ENCODE measurements at places on chromosomes 4 and X. TPM values are rescaled to one million over a fixed set of nuclear protein-coding genes. Genes with fewer than 3 reads are reported as not detected.
A peak's percentile ranks its signal among the peaks of the same experiment; 100 is the strongest.

DNA sequence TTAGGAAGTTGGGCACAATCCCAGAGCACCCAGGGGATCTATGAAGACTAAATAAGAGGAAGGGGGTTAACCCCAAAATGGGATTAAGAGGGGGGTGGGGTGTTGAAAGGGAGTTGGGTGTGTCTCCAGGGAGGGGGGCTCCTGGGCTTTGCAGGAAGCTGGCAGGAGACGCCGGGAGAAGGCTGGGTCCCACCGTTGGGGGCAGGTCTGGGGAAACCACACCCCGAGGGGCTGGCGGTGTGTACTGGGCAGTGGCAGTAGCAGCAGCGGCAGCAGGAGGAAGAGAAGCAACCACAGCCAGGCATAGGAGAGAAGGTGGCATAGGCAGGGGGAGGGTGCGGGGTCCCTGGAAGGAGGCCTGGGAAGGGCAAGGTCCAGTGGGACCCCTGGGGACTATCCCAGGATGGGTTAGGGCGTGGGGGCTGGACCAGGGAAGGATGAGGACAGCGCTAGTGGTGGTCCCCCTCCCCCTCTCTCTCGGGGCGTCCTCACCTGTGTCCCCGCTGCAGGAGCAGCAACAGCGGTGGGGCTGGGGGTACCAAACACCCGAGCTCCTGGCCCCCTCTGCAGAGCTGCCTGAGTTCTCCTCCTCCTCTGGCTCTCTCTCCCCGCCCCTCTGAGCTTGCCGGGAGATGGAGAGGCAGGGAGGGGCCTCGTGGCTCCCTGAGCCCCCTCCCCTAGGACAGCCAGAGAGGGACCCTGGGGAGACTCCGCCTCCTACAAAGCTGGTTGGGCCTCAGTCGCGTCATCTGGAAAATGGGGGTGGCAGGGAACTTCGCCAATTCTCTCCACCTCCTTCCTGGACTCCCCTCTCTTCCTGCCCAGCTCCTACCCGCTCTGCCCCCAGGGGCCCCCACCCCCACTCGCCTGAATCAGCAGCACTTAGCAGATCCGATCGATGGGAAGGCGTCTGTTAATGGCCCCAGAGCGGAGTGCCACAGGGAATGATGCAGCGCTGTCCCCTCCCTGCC is at the start of gene KCND1:
TSS of gene KCND1 (minus strand) at position 596 of the 971 bp plus-strand sequence. CDS start 1,573 bp downstream, outside the sequence.
- peaks cover 12% of the 10 kb centered on the region for H3K36me3 ChIP-seq
- peak within 1 kb of the TSS; percentile 66 for H3K4me3 ChIP-seq
- peak within 1 kb of the TSS; percentile 17 for H3K27ac ChIP-seq
- H3K4me1 ChIP-seq, result peaks cover 20% of the 10 kb centered on the region

CFAP99 gene
- not detected for total RNA-seq

- no peak overlapping the region for H3K4me3 ChIP-seq
- no peak for DNase-seq
- no peaks in the 10 kb centered on the region for H3K4me1 ChIP-seq
- H3K36me3 ChIP-seq, result no peaks in the 10 kb centered on the region
Observed at GRCh38 chr4:21083413-21083812, 383.2 kb downstream of the PACRGL start.

DNA sequence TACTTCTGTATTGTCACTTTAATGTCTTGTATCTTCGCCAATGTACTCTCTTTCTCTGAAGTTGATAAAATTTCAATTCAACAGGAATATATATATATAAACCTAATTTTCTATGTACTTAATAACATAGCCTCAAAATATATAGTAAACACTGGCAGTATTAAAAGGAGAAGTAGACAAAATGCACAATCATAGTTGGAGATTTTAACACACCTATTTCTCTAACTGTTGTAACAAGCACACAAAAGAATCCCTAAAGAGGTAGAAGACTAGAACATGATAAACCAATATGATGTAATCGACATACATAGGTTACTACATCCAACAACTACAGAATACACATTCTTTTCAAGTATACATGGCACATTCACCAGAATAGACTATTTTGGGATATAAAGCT is 65.5 kb downstream of the ZNF81 start:
- no peaks in the 10 kb centered on the region for H3K27me3 ChIP-seq
- no peaks in the 10 kb centered on the region for H3K4me1 ChIP-seq
- H3K36me3 ChIP-seq, result peaks cover 4% of the 10 kb centered on the region
- no peak overlapping the region for H3K4me3 ChIP-seq
- DNase-seq, result no peak

DNA sequence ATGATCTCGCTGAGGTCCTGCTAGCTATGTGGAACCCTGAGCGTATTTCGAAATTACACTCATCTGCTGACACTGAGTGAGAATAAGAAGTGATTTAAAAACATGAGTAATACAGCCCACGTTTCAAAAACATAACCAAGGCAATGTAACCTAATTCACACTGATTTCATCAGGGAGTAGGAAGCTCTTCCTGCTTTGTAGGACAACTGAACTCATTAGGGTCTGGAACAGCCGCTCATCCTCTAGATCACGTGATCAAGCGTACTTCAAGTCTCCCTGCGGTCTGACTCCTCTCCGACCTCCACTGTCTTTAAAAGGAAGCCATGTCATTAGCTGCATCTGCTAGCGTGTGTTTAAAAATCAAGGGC is 138.0 kb downstream of the NSUN7 start:
- H3K27ac ChIP-seq, result peak overlapping the region; percentile 57
- H3K4me1 ChIP-seq, result peaks cover 6% of the 10 kb centered on the region
- DNase-seq, result no peak
- no peaks in the 10 kb centered on the region for H3K27me3 ChIP-seq

CITED1 gene
- 0.68 TPM for total RNA-seq

RBBP7 gene
- total RNA-seq, result 142 TPM

- peak overlapping the region; percentile 92 for H3K27ac ChIP-seq
- peaks cover 5% of the 10 kb centered on the region for H3K36me3 ChIP-seq
- peak overlapping the region; percentile 58 for H3K4me3 ChIP-seq
- H3K27me3 ChIP-seq, result no peaks in the 10 kb centered on the region
- H3K4me1 ChIP-seq, result peaks cover 72% of the 10 kb centered on the region
- DNase-seq, result no peak
Observed at GRCh38 chr4:152956650-152957436, 20.7 kb downstream of the FHDC1 start.

SOD3 gene
- 22.9 TPM for total RNA-seq

ASB12 gene
- total RNA-seq, result 0.44 TPM

- H3K4me3 ChIP-seq, result no peak overlapping the region
- H3K27ac ChIP-seq, result no peak overlapping the region
- H3K4me1 ChIP-seq, result no peaks in the 10 kb centered on the region
- H3K27me3 ChIP-seq, result no peaks in the 10 kb centered on the region
Observed at GRCh38 chr4:182697094-182697493, 220.1 kb downstream of the DCTD start.

GRCh38 chr4:142549726-142550463 is 296.2 kb downstream of the INPP4B start:
- H3K4me3 ChIP-seq, result no peak overlapping the region
- H3K27me3 ChIP-seq, result no peaks in the 10 kb centered on the region

DNA sequence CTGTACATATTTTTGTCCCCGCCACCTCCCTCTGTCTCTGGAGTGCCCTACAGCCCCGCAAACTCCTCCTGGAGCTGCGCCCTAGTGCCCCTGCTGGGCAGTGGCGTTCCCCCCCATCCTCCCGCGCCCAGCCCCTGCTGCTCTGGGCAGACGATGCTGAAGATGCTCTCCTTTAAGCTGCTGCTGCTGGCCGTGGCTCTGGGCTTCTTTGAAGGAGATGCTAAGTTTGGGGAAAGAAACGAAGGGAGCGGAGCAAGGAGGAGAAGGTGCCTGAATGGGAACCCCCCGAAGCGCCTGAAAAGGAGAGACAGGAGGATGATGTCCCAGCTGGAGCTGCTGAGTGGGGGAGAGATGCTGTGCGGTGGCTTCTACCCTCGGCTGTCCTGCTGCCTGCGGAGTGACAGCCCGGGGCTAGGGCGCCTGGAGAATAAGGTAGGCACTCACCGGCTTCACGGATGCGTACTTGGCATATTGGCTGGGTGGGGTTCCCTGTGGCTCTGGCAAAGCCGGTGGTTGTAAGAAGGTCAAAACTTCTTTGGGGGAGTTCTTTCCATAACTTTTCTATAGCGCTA is 653 bp downstream of the HHIP start:
- no peaks in the 10 kb centered on the region for H3K36me3 ChIP-seq
- H3K4me3 ChIP-seq, result peak overlapping the region; percentile 97
- H3K4me1 ChIP-seq, result peaks cover 48% of the 10 kb centered on the region
- no peak for DNase-seq
- peak overlapping the region; percentile 89 for H3K27ac ChIP-seq

PRRG1 gene
- 10.8 TPM for total RNA-seq

GNPDA2 gene
- 17.9 TPM for total RNA-seq

MAOB gene
- 3.2 TPM for total RNA-seq

DNA sequence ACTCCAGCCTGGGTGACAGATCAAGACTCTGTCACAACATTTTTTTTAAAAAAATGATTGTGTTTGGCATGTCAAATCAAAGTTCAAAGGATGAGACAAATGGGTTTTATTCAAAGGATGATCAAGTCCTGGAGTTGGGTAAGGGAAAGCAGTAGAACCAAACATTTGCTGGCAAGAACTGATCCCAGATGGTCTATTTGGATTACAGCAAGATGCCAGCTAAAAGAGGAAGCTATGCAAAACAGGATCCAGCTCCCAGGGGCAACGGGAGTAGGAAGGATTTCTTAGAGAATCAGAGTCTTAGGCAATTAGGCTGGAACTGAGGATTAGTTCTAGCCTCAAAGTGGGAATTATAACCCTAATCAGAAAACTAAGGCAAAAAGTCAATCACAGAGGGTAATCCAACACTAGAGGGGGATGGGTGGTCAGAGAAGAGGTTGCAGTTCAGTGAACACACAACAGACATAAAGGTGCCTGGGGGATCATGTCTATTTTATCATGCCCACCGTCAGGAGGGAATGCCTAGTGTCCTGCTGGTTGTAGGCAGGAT is 133.0 kb upstream of the PLS3 start:
- H3K4me3 ChIP-seq, result no peak overlapping the region
- peaks cover 4% of the 10 kb centered on the region for H3K4me1 ChIP-seq
- no peaks in the 10 kb centered on the region for H3K27me3 ChIP-seq
- no peak for DNase-seq

CT45A3 gene
- not detected for total RNA-seq

MEPE gene
- not detected for total RNA-seq

- no peak for DNase-seq
- H3K4me3 ChIP-seq, result no peak overlapping the region
Observed at GRCh38 chrX:129793604-129794191, 13.9 kb downstream of the SASH3 start.

DNA sequence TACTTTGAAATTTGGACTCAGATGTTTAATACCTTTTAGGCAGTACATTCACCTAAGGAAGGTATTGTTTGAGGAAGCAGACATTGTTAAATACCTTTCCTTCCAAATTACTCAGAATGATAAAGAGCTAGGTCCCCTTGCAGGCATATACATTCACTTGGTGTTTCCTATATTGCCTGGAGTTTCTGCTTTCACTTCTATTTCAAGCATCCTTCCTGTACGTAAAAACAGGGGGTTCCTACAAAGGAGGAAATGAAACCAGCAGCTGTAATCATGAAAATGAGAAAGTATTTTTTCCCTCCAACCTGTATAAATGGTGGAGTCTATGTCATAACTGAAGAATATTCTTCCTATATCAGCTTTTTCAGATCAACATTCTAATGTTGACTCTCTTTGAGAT is 90.4 kb upstream of the RASGEF1B start:
- H3K4me1 ChIP-seq, result peaks cover 13% of the 10 kb centered on the region
- no peak overlapping the region for H3K27ac ChIP-seq
- H3K36me3 ChIP-seq, result no peaks in the 10 kb centered on the region
- DNase-seq, result no peak

MXRA5 gene
- 26.4 TPM for total RNA-seq

DNA sequence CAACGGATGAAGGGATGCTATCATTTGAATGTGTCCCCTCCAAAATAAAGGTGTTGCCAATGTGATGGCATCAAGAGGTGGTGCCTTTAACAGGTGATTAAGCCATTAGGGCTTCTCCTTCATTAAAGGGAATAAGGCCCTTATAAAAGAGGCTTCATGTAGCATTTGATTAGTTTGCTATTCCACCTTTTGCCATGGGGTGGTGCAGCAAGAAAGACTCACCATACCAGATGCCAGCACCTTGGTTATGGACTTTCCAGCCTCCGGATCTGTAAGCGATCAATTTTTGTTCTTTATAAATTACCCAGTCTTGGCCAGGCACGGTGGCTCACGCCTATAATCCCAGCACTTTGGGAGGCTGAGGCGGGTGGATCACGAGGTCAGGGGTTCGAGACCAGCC is 7.9 kb upstream of the SLC25A43 start:
- no peaks in the 10 kb centered on the region for H3K4me1 ChIP-seq
- no peak overlapping the region for H3K4me3 ChIP-seq
- H3K36me3 ChIP-seq, result no peaks in the 10 kb centered on the region
- no peak for DNase-seq
- H3K27me3 ChIP-seq, result no peaks in the 10 kb centered on the region

DNA sequence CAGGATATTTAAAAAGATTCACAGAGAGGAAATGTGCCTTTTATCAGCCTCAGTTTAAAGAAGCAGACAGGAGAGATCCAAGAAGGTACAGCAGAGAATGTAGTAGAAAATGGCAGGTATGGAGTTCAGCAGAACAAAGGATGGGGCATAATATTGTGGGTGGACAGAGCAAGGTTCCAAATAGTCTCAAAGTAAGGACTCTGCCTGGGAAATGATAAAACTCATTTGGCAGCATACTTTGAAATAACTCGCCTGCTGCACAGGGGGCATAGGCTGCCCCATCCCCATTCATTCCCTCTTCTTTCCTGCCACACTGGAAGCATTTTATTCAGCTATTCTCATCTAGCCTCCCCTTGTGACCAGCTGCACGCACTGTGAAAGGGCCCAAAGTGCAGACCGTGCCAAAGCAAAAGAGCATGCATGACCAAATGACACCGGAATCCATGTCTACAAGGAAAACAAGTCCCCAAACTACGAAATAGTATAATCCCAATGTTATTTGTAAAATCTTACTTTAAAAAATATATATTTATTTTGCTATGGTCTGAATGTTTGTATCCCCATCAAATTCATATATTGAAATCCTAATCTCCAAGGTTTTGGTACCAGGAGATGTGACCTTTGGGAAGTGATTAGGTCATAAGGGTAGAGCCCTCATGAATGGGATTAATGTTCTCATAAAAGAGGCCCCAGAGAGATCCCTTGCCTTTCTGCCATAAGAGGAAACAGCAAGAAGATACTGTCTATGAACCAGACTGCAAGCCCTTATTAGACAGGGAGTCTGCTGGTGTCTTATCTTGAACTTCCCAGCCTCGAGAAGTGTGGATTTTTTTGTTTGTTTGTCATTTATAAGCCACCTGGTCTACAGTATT is 77.4 kb upstream of the PRSS48 start:
- peaks cover 42% of the 10 kb centered on the region for H3K4me1 ChIP-seq
- no peak overlapping the region for H3K4me3 ChIP-seq
- no peak overlapping the region for H3K27ac ChIP-seq
- no peaks in the 10 kb centered on the region for H3K27me3 ChIP-seq

- no peak overlapping the region for H3K4me3 ChIP-seq
- DNase-seq, result no peak
- no peaks in the 10 kb centered on the region for H3K4me1 ChIP-seq
- H3K36me3 ChIP-seq, result no peaks in the 10 kb centered on the region
Observed at GRCh38 chrX:18151649-18152048, 69.0 kb downstream of the BEND2 start.

GPM6B gene
- total RNA-seq, result 31.7 TPM

- peak overlapping the region; percentile 66 for H3K4me3 ChIP-seq
- H3K27ac ChIP-seq, result peak overlapping the region; percentile 99
- no peak for DNase-seq
- H3K4me1 ChIP-seq, result peaks cover 64% of the 10 kb centered on the region
- no peaks in the 10 kb centered on the region for H3K27me3 ChIP-seq
Observed at GRCh38 chrX:3697220-3697684, 16.2 kb downstream of the PRKX start.

DCX gene
- not detected for total RNA-seq

- no peaks in the 10 kb centered on the region for H3K36me3 ChIP-seq
- H3K4me3 ChIP-seq, result no peak overlapping the region
- H3K27me3 ChIP-seq, result peaks cover 2% of the 10 kb centered on the region
- H3K4me1 ChIP-seq, result no peaks in the 10 kb centered on the region
- no peak overlapping the region for H3K27ac ChIP-seq
Observed at GRCh38 chr4:163815776-163816175, 321.3 kb downstream of the TMA16 start.
